GM04504 (cell line): ENCODE measurements at places on chromosomes 4 and X.

DNA sequence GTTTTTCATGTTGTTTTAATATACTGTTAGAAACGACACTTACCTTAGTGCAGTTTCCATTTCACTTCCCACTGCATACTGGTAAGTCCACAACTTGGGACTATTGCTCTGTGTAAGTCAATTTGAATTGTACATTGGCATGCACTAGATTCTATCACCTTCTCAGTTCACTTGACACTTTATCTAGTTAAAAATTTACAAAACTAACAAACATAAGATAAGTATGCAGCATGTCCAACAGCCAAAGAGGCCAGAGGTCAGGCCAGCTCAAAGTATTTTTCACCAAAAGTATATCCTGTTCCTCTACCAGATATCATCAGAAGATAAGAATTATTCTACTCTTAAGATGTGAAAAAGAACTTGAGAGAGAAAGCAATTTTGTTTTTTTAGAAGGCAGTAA, 75.9 kb downstream of the QRFPR start:
- DNase-seq, result no peak

GRCh38 chrX:131216828-131217227, 72.3 kb downstream of the IGSF1 start:
- DNase-seq, result no peak

DNA sequence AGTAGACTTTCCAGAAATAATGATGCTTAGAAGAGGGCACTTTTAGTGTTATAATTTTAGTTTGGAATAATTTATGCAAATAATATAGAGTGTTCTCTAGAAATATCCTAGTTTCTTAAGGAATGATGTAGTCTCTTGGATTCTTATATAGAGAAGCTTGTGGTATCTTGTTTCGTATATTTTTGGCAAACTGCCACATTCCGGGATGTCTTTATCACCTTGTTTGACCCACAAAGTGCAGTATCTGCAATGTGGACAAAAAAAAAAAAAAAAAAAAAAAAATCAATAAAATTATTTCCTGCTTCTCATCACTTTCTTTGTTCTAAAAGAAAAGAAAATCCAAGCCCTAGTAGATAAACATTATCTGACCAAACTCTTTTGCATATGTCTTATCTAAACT, 1577.7 kb upstream of the TENM3 start:
- no peak for DNase-seq

- DNase-seq, result no peak
Measured at GRCh38 chr4:98746530-98746929, 88.1 kb upstream of the TSPAN5 start.

DNA sequence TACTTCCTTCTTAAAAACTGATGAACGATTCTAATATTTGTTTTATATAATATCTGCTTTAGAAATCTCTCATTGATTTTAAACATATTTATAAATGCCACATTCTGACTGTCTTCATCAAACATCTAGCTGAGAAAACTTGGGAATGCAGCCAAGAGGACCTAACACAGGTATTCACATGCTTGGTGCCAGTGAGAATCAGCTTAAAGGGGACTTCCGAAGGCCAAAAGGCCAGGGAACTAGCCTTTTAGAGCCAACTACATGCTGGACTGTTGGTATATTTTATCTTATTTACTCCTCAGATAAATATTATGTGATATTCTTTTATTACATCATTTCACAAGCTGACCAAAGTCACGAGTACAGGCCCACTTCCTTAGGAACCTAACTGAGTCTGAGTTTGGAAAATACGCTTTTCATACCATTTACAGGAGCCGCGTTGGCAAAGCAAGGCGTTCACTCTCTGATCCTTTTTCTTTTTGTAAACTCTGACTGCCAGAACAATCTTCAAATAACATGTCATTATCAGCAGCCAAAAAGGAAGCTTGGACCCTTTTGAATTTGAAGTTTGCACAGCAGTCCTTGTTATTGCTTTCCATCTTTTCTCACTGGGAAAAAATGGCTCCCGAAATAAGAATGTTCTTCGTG, 41.1 kb upstream of the PDLIM3 start:
- no peak for DNase-seq

- no peak for DNase-seq
Measured at GRCh38 chr4:153824501-153824900, 35.6 kb upstream of the SFRP2 start.

- no peak for DNase-seq
Measured at GRCh38 chr4:44583393-44583792, 68.0 kb downstream of the YIPF7 start.

DNA sequence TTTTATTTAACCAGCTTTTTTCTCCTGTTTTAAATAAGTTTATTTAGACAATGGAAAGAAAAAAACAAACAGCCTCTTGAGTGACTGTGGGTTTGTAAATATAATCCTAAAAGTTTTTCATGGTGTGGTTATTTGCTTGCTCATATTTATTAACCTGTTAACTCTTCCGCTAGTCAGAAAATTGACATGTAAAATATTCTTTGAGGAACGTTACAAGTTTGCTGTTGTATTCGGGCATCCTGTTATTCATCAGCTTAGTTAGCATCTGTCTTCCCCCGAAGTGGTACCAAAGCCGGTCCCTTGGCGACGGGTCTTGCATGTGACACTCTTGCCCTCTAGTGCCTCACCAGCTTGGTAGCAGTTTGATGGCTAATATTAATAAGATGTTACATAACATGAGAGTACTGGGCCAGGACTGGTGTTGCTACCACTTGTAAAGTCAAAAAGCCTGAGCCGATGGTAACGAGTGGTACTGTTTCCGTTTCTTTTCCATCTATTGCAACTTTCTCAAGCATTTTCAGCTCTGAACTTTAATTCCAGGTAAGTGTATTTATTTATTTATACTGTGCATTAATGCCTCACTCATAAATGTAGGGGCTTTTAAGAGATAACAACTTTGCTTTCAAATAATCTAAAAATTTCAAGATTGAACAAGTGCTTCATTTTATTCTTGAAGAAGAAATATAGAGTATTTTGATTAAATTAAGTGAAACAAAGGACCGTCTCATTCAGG, at the start of gene NDST3:
TSS of gene NDST3 (plus strand) at position 434 of the 733 bp plus-strand sequence. CDS start 19,425 bp downstream, outside the sequence.
- DNase-seq, result peak; percentile 20

- DNase-seq, result no peak
Measured at GRCh38 chrX:67546496-67547423, 2.9 kb downstream of the AR start.

DNA sequence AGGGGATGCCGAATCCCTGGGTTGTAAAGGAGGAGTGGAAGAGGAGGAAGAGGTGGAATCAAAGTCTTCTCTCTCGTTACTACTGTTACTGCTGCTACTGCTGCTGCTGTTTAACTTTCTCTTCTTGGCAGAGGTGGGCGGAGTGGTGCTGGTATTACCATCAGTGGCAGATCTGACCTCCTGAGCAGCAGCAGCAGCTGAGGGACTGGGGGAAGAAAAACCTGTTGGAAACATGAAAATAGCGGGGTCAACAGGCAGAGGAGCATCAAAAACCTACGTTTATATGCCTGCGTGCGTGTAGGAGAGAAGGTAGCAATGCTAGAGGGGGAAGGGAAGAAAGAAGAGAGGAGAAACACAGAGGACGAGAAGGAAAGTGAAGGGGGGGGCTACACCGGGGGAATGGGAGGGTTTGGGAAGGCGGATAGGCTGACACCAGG, 339 bp downstream of the CUL4B start:
- DNase-seq, result no peak

- DNase-seq, result no peak
Measured at GRCh38 chr4:80361329-80361900, 25.9 kb downstream of the CFAP299 start.

DNA sequence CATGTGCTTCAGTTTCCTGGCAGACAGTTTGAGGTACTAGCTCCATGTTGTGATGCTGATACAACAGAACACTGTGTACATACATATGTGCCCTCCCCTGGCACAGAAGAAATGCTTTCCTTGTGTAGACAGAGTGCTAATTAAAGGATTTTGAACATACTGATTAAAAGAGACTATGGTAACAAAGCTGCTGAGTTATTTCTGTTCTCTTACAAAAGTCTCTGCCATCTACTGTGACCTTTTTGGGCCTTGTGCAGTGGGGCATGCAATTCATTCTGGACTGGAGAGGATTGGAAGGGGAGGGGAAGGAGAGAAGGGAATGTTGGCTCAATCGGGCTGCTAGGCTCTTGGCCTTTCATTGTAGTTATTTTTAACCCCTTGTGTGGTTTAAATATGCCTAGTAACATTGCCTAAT, 6.0 kb downstream of the PDLIM5 start:
- no peak for DNase-seq

GRCh38 chr4:103201253-103201652, 3.1 kb upstream of the CENPE start:
- DNase-seq, result no peak

- no peak for DNase-seq
Measured at GRCh38 chrX:150088042-150088441, 149.8 kb upstream of the EOLA2 start.

- no peak for DNase-seq
Measured at GRCh38 chrX:152992115-152992514, 1.8 kb downstream of the PNMA5 start.

DNA sequence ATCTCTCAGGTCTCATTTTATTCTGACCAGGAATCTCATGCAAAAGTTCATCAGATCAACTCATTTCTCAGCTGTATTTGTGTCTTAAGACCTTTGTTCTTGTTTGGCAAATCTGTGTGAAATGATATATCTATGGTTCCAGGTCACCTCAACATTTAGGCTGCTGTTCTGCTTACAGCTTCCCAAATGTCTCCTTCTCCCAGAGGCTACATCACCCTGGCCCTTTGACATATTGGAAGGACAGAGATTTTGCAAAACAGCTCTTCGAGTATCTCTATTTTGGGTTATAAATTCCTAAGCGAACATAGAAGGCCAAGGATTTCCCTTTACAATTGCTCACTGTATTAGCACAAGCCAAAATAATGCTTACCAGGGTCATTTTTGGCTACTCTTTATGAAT, 57.5 kb upstream of the GIMD1 start:
- DNase-seq, result no peak

DNA sequence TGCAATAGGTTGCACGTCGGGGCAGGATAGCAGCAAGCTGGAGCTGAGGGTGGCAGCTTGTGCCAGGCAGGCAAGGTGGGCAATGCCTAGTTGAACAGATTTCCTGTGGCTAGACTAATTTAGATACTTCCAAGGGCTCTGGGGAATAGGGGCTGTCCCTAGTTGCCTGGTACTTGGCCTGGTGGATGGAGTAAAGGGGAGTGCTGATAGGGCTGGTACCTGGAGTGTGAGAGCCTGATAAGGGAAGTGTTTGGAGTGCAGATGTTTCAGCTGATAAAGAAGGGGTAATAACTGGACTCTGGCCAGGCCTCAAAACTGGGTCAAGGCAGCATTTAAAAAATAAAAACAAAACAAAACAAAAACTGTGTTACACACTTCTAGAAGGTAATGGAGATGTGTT, 665.5 kb downstream of the CCSER1 start:
- DNase-seq, result no peak

DNA sequence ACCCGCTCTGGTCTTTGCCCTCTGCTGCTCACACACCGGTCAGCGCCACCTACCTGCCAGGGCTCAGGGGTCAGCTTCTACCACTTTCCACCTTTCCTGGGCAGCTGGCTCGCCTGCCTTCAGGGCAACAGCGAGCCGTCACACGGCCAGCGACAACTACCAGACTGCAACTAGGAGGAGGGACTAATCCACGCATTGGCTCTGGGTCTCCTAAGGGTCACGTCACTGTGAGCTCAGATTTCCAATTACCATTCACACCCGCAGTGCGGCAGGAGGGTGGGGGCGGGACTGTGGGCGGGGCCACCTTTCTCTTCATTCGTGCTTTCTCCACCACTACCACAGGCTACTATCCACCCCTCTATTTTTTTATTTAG, at the start of gene BEX5:
TSS of gene BEX5 (minus strand) at position 172 of the 374 bp plus-strand sequence. CDS start 1,712 bp downstream, outside the sequence.
- peak; percentile 9 for DNase-seq

DNA sequence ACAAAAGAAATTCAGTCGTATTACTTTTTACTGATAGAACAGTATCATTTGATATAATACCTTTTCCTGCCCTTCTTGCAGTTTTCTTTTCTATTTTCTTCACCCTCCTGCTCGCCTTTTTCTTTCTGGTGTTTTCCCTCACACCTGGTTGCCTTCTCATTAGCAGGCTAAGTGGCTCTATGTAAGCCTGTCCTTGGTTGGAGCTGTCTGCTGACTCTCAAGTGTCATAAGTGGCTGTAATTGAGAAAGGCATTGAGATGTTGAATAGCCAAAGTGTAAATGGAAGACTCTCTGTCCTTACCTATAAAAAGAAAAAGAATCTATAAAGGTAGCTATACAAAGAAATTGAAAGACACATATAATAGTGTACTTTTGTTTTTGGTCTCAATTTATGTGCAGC, 180.7 kb downstream of the ADGRL3 start:
- DNase-seq, result no peak

GRCh38 chr4:7157666-7158065, 34.7 kb upstream of the SORCS2 start:
- no peak for DNase-seq

GRCh38 chrX:98299785-98300184, 1416.1 kb downstream of the RPA4 start:
- no peak for DNase-seq

DNA sequence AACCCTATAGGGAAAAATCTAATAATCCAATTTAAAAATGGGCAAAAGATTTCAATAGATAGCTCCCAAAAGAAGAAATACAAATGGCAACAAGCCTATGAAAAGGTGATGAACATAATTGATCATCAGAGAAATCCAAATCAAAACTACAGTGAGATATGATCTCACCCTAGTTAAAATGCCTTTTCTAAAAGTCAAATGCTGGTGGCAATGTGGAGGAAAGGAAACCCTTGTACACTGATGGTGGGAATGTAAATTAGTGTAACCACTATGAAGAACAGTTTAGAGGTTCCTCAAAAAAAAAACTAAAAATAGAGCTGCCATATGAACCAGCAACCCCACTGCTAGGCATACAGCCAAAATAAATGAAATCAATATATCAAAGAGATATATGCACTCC, 44.5 kb downstream of the STPG2 start:
- DNase-seq, result no peak

GRCh38 chrX:49970674-49971073, 48.3 kb downstream of the CLCN5 start:
- DNase-seq, result no peak

- DNase-seq, result no peak
Measured at GRCh38 chr4:61273233-61273632, 73.1 kb downstream of the ADGRL3 start.

DNA sequence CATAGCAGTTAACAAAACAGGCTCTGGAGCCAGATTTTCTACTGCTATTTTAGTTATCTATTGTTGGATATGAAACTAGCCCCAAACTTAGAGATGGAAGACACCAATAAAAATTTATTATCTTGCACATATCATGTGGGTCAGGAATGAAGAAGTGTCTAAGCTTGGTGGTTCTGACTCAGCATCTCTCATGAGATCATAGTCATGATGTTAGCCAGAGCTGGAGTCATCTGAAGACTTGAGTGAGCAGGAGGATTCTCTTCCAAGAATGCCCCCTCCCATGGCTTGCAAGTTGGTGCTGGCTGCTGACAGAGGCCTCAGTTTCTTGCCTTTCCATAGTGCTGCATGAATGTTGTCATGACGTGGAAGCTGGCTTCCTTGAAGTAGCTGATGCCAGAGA, 68.2 kb upstream of the TAPT1 start:
- peak; percentile 24 for DNase-seq

- no peak for DNase-seq
Measured at GRCh38 chr4:89829470-89830138, 7.4 kb downstream of the SNCA start.

- peak; percentile 46 for DNase-seq
Measured at GRCh38 chr4:17232566-17233253, 279.2 kb downstream of the QDPR start.

GRCh38 chr4:70701271-70701670, 12.9 kb downstream of the UTP3 start:
- DNase-seq, result no peak

- DNase-seq, result no peak
Measured at GRCh38 chrX:95367286-95367685, 1317.4 kb upstream of the DIAPH2 start.

- no peak for DNase-seq
Measured at GRCh38 chr4:84678976-84679744, 96.2 kb downstream of the CDS1 start.
